NCI-H2029 treated with DMSO at 0.1 percent for 48 hours (cell line): ENCODE measurements at places on chromosomes 16 and 17.

GRCh38 chr16:7703672-7704071 is 371.0 kb downstream of the RBFOX1 start:
- no peak for DNase-seq

DNA sequence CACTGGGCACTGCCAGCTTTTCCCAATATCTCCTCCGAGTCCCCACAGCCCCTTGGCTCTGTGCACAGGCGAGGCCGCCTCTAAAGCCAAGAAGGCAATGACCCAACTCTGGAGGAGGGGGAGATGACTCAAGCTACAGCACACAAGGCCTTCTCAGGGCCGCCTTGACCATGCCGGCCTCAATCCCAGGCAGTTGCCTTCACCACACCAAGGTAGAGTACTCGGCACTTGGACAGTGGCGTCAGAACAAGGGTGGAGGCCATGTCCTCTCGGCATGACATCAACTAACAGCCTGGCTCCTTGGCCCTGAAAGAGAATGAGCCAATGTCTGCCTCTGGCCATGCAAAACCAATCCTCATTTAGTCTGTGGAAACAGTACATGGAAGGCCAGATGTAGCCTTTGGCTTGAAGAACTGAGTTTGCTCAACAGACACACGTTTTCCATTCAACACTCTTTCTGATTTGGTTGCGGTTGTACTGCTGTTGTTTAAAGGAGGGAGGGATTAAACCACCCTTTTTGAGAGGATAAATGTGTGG is 139.6 kb downstream of the XYLT1 start:
- DNase-seq: no peak

DNA sequence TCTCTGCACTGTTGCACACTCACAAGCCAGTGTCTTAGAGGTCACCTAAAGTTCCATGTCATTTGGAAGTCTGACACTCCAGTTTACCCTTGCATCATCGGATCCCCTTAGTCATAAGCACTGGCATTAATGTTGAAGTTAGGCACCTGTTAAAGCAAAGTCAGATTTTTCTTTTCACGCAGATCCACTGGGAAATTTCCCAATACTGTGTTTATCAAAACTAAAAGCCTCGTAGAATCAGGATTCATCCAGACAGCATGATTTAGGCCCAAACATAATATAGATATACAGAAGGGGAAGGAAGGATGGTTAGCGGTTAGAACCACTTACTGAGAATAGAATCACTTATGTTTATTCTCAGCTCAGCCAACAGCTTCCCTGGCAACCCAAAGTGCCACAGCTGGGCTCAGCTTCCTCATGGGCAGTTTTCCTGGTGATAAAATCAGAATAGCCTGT is 30.1 kb upstream of the HAPSTR1 start:
- peak; percentile 34 for DNase-seq

- DNase-seq: no peak
Measured at GRCh38 chr17:76239538-76240274, 587 bp downstream of the RNF157 start.

GRCh38 chr17:76539631-76540271 is at the start of gene PRCD:
TSS of gene PRCD (plus strand) at chr17:76540044. CDS start at chr17:76540142, 98 bp downstream.
- DNase-seq: no peak

DNA sequence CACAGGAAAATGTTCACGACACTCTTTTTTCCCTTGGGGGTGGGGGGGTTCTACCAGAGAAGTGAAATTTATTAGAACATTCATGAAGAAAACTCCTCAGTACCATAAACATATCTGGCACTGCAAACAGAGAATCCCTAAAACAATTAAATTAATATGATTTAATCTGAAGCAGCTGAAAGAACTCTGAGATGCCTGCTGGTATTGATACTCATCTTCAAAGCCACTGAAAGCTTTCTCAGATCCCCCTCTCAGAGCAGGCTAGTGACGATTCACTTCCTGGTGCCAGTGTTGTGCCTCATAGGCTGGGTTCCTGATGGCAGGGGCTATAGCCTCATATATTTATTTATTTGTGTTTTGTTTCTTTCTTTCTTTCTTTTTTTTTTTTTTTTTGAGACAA is 52.7 kb downstream of the MYH10 start:
- DNase-seq: no peak

- DNase-seq: no peak
Measured at GRCh38 chr17:4156750-4157381, 13.9 kb downstream of the CYB5D2 start.

- no peak for DNase-seq
Measured at GRCh38 chr16:3068487-3068886, 3.0 kb downstream of the IL32 start.

- peak; percentile 61 for DNase-seq
Measured at GRCh38 chr17:46003907-46004748, 5.1 kb downstream of the STH start.

DNA sequence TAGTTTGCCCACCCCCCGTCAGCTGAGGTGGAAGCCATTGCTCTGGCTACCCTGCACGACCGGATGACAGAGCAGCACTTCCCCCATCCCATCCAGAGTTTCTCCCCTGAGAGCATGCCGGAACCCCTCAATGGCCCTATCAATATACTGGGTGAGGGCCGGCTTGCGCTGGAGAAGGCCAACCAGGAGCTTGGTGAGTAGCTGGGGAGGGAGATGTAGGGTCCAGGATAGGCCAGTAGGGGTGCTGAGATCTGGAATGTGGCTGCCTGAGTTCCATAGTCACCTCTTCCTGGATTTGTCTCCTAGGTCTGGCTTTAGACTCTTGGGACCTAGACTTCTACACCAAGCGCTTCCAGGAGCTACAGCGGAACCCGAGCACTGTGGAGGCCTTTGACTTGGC is 6.4 kb downstream of the PFAS start:
- no peak for DNase-seq

DNA sequence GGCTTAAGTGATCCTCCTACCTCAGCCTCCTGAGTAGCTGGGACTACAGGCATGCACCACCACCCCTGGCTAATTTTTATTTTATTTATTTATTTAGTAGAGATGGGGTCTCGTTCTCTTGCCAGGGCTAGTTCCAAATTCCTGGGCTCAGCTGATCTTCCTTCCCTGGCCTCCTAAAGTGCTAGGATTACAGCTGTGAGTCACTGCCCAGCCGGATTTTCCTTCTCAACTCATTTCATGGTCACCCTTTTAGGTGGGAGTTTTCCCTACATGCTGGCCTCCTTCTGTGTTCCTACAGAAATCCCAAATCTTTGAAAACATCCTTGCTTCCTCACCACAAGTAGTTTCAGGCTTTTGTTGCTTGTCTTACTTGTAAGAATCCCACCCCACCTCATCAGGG is 102.1 kb upstream of the SIAH1 start:
- DNase-seq: no peak
